Activated T-helper 17 cell treated with anti-CD3 and anti-CD28 coated beads, Interleukin-2, amount 50 U/mL, for 72 hours (primary cell): ENCODE measurements at places on chromosomes 13 and 19.

- H3K27ac ChIP-seq = no peak overlapping the region
- ATAC-seq = no peak
- H3K4me3 ChIP-seq = no peak overlapping the region
- no peaks in the 10 kb centered on the region for H3K27me3 ChIP-seq
- H3K36me3 ChIP-seq = no peaks in the 10 kb centered on the region
Measured at GRCh38 chr13:40352380-40352778, 314.1 kb downstream of the FOXO1 start.

DNA sequence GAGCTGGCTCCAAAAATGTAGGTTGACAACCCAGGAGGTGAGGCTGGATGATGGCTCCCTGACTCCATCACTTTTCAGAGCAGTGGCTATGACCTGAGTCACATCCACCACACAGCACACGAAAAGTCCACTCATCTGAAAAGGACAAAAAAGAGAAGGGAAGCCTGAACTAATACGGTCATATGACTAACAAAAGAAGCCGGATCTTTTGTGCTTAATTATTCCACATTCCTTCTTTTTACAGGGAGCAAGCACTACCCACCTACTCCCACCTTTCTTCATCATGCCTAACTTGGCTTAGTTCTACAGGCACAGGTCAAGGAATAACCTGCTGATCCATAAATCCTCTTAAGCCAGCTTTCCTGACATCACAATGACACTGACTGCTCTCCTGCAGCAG lies 601.3 kb upstream of the MIR17HG start:
- H3K27me3 ChIP-seq = no peaks in the 10 kb centered on the region
- no peak overlapping the region for H3K4me3 ChIP-seq
- ATAC-seq = no peak
- H3K27ac ChIP-seq = no peak overlapping the region
- H3K36me3 ChIP-seq = no peaks in the 10 kb centered on the region

DNA sequence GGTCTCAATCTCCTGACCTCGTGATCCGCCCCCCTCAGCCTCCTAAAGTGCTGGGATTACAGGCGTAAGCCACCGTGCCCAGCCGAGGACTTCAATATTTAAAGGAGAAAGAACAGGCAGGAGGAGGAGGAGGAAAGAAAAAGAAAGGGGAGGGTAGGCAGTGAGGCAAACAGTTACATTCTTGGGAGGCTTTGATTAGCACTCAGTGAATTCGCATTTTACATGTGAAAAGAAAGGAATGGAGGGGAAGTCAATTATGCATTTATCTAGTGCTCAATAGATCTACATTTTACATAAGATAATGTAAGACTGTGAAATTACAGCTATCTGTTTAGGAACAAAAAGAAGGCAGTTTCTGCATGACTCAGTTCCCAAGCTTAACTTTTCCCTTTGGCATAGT lies 30.9 kb upstream of the CXCL17 start:
- H3K27ac ChIP-seq = no peak overlapping the region
- H3K4me3 ChIP-seq = no peak overlapping the region
- ATAC-seq = no peak
- H3K27me3 ChIP-seq = no peaks in the 10 kb centered on the region
- H3K36me3 ChIP-seq = no peaks in the 10 kb centered on the region
- no peaks in the 10 kb centered on the region for H3K4me1 ChIP-seq

GRCh38 chr19:18362934-18363542 lies 22.6 kb downstream of the PGPEP1 start:
- H3K27me3 ChIP-seq = no peaks in the 10 kb centered on the region
- H3K27ac ChIP-seq = no peak overlapping the region
- H3K36me3 ChIP-seq = peaks cover 49% of the 10 kb centered on the region
- ATAC-seq = no peak
- H3K4me3 ChIP-seq = no peak overlapping the region
- no peaks in the 10 kb centered on the region for H3K4me1 ChIP-seq

DNA sequence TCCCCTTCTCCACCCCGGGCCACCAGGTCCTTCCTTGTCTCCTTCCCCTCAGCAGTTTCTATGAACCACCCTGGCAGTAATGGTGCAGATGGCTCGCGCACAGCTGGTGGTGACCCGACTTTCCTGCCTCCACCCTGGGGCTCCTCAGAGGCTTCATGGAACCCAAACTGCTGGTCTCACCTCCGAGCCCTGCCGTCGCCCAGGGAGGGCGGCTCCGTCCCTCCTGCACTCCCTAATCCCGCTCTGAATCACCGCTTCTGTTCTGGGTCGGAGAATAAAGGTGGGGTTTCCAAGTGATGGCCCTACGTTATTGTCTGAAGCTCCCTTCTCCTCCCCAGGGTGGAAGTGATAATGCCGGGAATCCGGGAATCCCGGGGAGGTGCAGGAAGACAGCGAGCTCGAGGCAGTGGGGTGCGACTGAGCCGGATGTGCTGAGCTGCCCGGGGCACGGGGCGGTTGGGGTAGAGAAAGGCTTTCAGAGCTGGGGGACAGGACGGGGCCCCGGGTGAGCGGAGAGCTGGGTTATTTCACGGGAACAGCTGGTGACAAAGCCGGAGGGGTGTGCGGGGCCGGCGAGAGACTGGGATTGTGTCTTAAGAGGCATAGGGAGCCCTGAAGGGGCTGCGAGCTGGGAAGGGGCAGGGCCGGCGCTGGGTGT lies 711 bp downstream of the FUT2 start:
- no peaks in the 10 kb centered on the region for H3K36me3 ChIP-seq
- H3K4me1 ChIP-seq = no peaks in the 10 kb centered on the region
- peaks cover 6% of the 10 kb centered on the region for H3K27me3 ChIP-seq
- peak overlapping the region; percentile 44 for H3K4me3 ChIP-seq
- no peak for ATAC-seq

DNA sequence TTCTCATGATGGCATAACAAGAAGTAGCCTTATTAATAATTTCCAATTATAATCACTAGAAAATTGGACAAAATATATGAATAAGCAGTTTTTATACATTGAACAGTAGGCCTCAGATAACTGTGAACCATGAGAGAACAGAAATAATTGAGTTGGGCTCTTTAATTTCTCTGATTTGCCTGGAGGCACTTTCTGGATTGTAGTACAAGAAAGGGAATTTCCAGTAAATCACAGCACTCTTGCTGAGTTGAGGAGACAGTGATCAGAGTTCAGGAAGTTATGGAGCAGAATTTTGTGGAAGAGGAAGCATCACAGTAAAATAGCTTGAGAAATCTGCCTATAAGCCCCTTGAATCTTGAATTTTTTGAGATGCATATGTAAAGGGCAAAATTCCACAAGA lies 216.2 kb downstream of the MAB21L1 start:
- ATAC-seq = no peak
- no peaks in the 10 kb centered on the region for H3K36me3 ChIP-seq
- H3K4me3 ChIP-seq = no peak overlapping the region

- peaks cover 51% of the 10 kb centered on the region for H3K36me3 ChIP-seq
- H3K27me3 ChIP-seq = no peaks in the 10 kb centered on the region
- no peak overlapping the region for H3K4me3 ChIP-seq
- no peak for ATAC-seq
- H3K27ac ChIP-seq = peak overlapping the region; percentile 63
- peaks cover 21% of the 10 kb centered on the region for H3K4me1 ChIP-seq
Measured at GRCh38 chr19:48997972-48998371, 4.3 kb downstream of the RUVBL2 start.

- H3K4me3 ChIP-seq = no peak overlapping the region
- no peaks in the 10 kb centered on the region for H3K27me3 ChIP-seq
- peaks cover 38% of the 10 kb centered on the region for H3K36me3 ChIP-seq
- ATAC-seq = peak; percentile 46
- no peak overlapping the region for H3K27ac ChIP-seq
- H3K4me1 ChIP-seq = peaks cover 6% of the 10 kb centered on the region
Measured at GRCh38 chr13:49022472-49023144, 46.9 kb downstream of the FNDC3A start.

GRCh38 chr19:33219261-33219815 lies 6.3 kb downstream of the SLC7A10 start:
- no peak overlapping the region for H3K27ac ChIP-seq
- H3K36me3 ChIP-seq = no peaks in the 10 kb centered on the region
- peaks cover 3% of the 10 kb centered on the region for H3K4me1 ChIP-seq
- no peak for ATAC-seq

GRCh38 chr13:24511019-24511815 lies 1.4 kb downstream of the PARP4 start:
- H3K36me3 ChIP-seq = no peaks in the 10 kb centered on the region
- no peaks in the 10 kb centered on the region for H3K27me3 ChIP-seq
- H3K27ac ChIP-seq = peak overlapping the region; percentile 95
- H3K4me1 ChIP-seq = peaks cover 26% of the 10 kb centered on the region
- peak; percentile 77 for ATAC-seq
- H3K4me3 ChIP-seq = peak overlapping the region; percentile 85
